ENCODE measurements at places on chromosomes 1 and 21. TPM values are rescaled to one million over a fixed set of nuclear protein-coding genes. Genes with fewer than 3 reads are reported as not detected.

Gene INKA2
- not detected for total RNA-seq

Gene FNDC10
- total RNA-seq: 2.1 TPM

DNA sequence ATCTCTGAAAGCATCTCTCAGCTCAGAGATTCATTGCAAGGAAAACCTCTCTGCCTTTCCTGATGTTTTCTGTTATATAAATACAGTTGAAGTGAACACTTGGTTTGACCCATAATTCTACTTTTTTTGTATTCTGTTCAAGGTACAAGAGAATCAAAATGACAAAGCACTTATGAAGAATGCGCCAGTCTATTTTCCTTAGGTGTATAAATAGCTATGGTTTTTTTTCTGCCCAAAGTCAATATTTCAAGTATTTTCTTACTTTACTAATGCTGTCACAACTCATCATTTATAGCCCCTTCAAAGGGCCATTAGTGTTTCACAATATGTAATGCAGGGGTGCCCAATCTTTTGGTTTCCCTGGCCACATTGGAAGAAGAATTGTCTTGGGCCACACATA lies 142.5 kb upstream of the C1orf105 start:
- no peak for DNase-seq

DNA sequence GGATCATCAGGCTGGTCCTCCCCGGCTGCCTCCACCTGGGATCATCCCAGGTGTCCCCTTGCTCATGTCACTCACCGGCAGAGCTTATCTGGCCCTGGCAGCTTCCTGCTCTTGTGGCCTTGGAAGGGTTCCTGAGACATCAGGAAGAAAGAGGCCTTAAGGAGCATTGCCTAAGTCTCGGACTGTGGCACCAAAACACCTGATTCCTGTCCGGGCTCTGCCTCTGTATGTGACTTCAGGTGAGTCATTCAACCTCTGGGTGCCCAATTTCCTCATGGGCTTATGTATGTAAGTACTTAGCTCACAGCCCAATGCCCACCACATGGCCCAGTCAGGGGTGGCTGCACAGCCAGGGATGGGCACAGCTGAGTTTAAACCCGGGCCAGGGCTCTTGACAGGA lies 255.9 kb upstream of the VAMP3 start:
- no peak for DNase-seq

DNA sequence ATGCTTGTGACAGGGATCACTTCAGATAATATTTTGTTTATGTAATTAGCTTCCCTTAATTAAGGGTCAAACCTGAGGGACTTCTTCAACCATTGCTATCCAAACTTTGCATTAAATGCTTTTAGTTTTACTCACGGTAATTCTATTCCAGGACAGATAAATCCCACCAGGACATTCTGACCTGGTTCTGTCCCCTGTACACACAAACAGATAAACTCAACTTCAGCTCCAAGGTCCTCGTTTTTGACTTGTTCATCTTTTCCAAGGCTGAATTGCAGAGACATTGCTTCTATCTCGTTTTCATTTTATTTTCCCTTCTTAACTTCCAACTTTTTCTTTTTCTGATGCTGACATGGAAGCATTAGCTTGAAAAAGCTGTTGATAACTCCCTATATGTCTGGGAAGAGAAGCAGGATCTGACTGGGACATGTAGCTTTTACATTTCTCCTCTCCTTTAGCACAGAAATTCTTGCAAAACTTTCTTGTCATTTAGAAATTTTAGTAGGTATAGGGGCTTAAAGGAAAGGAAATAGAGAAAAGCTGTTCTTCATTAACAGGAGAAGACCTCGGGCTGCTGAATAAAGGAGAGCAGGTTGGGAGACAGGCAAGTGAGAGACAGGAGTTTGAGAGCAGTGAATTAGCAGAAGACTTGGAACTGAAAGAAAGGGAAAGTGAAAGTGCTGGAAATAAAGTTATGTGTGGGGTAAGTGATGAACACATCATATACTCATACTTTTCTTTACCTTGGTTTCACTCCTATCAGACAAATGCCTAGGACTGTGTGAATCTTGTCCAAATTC lies 231.7 kb upstream of the B3GALT2 start:
- DNase-seq: no peak

- no peak for DNase-seq
Measured at GRCh38 chr21:42566524-42567213, 53.0 kb downstream of the SLC37A1 start.

GRCh38 chr1:202049129-202049528 lies 38.7 kb downstream of the ELF3 start:
- DNase-seq: no peak

DNA sequence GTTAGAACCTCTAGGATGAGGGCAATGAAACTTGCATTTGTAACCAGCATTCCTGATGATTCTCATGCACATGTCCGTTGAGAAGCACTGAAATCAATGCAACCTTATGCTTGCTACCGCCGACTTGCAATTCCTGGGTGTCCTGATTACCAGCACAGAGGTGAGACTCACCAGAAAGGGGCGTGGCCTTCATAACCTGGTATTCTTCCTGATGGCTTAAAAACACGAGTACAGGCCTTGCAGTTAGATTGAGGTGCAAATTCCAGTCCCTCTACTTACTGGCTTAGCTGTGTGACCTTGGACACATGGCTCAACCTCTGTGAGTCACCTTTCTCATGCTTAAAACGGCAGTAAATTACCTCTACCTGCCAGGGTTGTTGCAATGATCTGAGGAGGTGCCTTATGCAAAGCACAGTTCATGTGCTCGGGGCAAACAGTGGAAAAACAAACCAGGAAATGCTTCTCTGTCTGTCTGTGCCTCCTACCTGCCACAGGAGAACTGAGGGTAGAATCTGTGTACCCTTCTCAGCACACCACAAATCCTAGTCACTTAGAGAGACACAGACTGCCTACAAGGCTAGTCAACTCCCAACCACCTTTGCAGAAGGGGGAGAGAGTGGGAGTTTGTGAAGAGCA lies 39.1 kb upstream of the ECE1 start:
- peak; percentile 41 for DNase-seq

Gene OSCP1
- 1.3 TPM for total RNA-seq

DNA sequence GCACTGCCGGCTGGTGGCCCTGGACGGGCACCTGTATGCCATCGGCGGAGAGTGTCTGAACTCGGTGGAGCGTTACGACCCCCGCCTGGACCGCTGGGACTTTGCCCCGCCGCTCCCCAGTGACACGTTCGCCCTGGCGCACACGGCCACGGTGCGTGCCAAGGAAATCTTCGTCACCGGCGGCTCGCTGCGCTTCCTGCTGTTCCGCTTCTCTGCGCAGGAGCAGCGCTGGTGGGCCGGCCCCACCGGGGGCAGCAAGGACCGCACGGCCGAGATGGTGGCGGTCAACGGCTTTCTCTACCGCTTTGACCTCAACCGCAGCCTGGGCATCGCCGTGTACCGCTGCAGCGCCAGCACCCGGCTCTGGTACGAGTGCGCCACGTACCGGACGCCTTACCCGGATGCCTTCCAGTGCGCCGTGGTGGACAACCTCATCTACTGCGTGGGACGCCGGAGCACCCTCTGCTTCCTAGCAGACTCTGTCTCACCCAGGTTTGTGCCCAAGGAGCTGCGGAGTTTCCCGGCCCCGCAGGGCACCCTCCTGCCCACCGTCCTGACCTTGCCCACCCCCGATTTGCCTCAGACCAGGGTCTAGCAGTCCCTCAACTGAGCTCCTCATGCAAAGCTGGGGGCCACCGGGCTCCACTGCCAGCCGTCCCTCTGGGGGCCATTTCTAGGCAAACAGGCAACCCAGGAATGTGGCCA lies 2.1 kb downstream of the KLHDC7A start:
- no peak for DNase-seq

Gene CD1B
- total RNA-seq: not detected

Gene CRYBG2
- 5.1 TPM for total RNA-seq

DNA sequence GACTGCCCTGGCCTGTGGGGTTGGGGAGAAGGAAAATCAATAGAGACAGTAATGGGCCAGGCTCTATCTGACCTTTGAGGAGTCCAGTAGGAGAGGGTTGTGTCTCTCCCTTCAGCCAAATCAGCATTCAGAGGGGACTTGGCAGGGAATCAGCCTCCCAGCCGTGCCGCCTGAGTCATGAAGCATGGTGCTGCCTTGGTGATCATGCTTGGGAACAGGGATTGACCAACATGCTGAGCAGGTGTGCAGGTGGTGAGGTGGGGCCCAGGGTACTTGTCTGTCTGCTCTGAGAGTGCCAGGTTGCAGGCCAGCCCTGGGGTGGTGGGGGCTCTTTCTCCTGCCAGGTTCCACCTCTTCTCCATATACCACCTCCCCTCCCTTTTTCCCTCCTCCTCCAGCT lies 58.9 kb upstream of the TLR5 start:
- no peak for DNase-seq
